Stimulated activated CD4-positive, alpha-beta T cell treated with anti-CD3 and anti-CD28 coated beads, Interleukin-15, amount 100 ng/mL, for 48 hours (primary cell): ENCODE measurements at places on chromosomes 5 and 9.

DNA sequence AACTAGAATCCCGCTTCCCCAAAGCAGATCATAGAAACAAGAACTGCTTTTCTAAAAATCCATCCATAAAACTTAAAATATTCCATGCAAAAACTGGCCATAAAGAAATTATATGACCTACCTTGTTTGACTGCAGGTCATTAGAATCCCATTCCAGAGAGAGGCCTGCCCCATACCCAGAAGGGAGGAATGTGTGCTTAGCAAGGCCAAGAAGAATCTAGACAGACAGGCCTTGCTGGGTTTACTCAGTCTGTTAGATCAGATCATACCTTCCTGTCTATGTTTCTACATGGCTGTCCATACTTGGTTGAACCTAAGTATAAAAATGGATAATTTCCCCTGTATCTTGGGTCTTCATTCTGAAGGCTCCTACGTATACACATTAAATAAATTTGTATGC is 358.8 kb upstream of the TRPC7 start:
- DNase-seq: no peak

DNA sequence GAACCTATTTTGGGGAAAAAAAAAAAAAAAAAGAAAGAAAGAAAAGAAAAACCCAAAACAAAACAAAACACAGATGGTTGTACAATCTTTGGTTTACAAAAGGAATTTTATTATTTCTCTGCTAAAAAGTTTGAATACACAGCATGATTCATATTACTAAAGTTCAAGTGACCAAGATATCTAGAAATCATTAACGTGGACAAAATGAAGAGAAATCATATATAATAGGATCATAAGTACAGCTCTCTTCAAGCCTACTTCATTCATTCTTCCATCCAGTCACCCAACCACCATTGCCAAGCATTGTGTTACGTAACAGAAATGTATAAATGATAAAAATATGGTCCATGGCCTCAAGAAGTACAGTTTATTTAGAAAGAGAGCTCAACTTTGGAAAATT is 52.9 kb downstream of the ZDHHC21 start:
- DNase-seq: no peak

DNA sequence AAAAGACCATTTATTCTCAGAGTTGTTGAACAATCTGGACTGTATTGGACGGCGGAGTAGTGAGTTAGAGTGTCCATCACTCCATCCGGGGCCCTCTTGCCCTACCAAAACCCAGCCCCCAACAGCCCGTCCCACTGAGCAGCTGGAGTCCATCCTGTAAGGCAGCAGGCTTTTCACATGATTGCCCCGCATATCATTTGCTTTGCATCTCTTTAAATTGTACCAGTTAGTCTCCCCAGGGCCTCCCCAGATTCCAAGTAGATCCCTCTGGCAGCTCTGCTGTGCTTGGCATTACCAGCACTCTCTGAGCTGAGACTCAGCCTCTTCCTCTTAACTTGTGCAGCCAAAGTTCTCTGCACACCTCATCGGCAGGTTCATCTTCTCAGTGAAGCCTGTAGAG is 48.6 kb upstream of the ADCY2 start:
- no peak for DNase-seq

DNA sequence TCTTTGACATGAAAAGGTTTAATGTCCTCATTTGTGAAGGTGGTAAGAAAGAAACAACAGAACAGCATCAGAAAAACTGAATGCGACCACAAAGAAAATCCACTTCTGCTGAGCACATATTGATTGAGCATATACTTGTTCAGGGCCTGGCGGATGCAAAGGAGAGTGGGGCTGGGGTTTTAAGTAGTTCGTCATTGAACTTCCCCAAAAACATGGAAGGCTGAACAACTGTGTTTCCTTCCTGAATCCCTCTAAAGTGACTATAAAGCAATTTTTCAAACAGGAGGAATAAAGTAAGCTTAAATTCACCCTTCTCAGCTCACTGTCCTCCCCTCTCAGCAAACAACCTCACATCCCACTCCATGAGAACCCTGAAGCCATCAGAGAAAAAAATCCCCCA is 262.9 kb downstream of the AGTPBP1 start:
- DNase-seq: no peak

- DNase-seq: no peak
These were observed 2.1 kb upstream of the MARCHF6 start for GRCh38 chr5:10351199-10351905.

- DNase-seq: no peak
These were observed 69.4 kb downstream of the LMX1B start for GRCh38 chr9:126682928-126683697.

- no peak for DNase-seq
These were observed 35.3 kb upstream of the SPRY4 start for GRCh38 chr5:142360051-142360498.

- no peak for DNase-seq
These were observed 779.9 kb upstream of the ACO1 start for GRCh38 chr9:31604531-31604930.

DNA sequence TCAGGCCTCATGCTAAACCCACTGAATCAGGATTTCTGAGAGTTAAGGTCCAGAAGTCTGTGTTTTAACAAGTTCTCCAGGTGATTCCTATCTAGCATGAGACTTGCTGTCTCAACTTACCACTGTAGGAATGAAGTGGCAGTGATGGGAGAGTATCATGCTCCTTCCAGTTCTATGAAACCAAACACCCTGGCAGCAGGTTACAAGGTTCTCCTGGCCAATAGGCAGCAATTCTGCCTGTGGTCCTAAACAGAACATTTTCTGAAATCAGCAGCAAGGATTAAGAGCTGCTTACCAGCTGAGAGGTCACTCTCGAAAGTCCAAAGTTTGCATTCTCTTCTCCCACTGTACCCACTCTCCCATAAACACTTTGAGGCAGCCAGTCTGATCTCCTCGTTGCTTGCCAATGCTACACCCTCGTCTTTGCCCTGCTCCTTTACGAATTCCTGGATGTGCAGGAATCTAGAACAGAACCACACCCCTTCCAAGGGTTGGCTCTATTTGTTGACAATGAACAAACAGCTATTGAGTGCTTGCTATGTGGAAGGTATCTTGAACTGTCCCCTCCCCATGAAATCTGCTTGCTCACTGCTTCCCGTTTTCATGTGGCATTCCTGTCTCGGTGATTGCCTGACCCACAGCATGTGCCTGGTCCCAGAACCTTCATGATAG is 100.5 kb downstream of the TMEM174 start:
- no peak for DNase-seq

- no peak for DNase-seq
These were observed 416.3 kb downstream of the SPATA31D1 start for GRCh38 chr9:82404881-82405280.

GRCh38 chr9:133705576-133705975 is 32.6 kb downstream of the SARDH start:
- no peak for DNase-seq

DNA sequence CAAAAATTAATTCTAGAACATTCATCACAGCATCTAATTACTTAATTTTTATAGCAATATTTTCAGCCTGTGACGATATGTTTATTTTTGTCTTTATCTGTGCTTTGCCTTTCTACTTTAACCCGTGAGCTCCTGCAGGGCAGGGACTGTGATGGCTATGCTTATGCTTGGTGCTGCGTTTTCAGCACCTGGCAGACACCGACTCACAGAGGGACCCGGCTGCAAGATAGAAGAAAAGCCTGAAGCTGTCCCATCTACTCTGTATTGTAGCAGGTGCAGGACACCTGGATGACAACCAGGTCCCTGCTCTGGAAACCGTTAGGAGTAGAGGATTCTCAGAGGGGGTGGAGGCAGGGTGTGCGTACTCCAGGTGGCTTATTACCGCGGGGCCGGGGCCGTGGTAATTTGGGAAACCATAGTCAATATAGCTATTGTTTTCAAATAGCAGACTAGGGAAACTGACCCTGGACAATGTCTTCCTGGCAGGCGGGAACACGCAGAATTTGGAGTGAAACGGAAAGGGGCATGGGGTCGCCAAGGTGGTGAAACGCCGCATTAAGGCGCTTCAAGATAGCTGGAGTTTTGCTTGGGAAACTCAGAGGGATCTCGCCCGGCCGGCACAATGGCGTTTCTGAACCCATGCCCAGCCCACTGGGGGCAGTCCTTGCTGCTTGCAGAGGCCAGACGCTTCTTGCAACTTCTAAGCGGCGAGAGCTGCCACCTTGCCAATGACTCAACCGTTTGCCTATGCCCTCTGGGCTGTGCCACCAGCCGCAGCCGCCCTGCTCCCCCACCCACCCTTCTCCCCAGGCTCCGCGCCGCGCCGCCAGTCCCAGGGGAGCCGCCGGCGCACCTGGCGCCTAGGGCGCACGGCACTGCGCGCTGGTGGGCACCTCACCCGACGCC is 140.1 kb upstream of the PALM2AKAP2 start:
- DNase-seq: no peak

GRCh38 chr5:180670586-180671359 is 21.4 kb upstream of the FLT4 start:
- DNase-seq: peak; percentile 51

GRCh38 chr5:31854181-31855133 is 215.5 kb downstream of the PDZD2 start:
- DNase-seq: no peak

- no peak for DNase-seq
These were observed 27.0 kb upstream of the PRRC2B start for GRCh38 chr9:131366761-131367401.

- DNase-seq: no peak
These were observed 89.5 kb upstream of the SNCAIP start for GRCh38 chr5:122222580-122222979.

- DNase-seq: no peak
These were observed 66.2 kb downstream of the NACC2 start for GRCh38 chr9:136028760-136029470.

DNA sequence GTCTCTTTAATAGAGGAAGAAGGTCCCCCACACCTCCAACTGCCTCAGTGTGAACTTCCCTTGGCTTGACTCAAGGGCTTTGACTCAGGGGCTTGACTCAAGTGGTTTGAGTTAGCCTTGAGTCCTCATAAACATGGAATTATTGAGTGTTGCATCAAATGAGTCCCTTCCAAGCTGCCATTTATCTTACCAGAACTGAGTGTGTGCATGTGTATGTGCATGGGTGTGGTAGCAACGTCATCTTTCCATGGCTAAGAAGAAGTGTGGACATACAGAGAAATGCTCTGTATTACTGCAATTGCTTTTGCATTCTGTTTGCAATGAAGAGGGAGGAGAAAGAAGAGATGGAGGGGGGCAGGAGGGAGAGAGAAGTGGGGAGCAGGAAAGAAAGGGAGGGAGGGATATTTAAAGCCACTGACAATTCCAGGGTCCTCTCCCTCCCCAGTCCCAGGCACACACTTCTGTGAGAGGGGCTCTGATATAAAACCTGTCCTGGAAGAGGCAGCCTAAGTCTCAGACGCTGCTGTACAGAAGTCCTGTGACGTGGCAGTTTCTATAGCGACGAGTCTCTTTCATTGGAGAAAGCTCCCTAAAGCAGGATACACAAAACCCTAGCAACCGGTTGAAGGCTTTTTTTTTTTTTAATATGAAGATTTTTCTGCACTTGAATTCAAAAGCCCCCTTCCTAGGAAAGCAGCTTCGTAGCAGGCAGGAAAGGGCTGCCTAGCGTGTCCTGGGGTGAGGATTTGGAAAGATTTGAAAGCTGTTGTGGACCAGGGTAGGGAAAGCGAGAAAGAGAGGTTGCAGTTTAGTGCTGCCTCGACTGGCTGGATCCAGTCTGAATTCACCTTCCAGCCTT is 93.3 kb upstream of the MAP1B start:
- no peak for DNase-seq

DNA sequence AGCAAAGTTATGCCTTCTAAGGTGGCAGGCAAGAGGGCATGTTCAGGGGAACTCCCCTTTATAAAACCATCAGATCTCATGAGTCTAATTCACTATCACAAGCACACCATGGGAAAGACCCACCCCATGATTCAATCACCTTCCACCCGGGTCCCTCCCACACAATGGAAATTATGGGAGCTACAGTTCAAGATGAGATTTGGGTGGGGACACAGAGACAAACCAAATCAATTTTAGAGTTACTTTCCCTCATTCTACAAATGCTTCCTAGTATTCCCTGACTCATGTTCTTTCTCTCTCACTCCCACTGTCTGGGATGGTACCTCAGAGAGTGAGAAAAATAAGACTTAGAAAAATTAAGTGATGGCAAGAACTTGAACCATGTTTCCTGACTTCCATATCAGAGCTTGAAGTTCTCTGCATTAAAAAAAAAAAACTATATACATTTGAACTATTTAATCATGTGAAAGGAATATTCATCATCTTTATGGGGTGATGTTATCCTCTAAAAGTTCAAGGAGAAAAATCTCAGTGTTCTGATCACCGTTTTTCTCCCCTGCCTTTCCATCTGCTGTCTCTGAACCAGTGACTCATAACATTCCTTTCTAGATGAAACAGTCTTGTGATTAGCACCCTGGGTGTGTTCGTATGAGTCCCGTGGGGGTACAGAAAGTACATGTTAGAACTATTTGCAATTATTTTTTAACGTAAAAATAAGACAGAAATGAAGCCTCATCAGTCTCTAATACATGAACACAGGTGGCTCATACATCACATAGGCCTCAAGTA is 282.9 kb downstream of the SLF1 start:
- DNase-seq: no peak

DNA sequence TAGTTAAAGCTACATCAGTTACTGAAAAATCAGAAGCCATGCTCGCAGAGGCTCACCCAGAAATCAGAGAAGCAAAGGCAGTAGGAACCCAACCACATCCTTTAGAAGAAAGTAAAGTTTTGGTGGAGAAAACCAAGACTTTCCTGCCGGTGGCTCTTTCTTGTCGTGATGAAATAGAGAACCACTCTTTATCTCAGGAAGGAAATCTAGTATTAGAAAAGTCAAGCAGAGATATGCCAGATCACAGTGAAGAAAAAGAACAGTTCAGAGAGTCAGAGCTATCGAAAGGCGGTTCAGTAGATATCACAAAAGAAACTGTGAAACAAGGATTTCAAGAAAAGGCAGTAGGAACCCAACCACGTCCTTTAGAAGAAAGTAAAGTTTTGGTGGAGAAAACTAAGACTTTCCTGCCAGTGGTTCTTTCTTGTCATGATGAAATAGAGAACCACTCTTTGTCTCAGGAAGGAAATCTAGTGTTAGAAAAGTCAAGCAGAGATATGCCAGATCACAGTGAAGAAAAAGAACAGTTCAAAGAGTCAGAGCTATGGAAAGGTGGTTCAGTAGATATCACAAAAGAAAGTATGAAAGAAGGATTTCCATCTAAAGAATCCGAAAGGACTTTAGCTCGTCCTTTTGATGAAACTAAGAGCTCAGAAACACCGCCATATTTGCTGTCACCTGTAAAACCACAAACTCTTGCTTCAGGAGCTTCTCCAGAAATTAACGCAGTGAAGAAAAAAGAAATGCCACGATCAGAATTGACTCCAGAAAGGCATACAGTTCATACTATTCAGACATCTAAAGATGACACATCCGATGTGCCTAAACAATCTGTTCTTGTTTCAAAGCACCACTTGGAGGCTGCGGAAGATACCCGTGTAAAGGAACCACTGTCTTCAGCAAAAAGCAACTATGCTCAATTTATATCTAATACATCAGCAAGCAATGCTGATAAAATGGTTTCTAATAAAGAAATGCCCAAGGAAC is 47.2 kb downstream of the CMYA5 start:
- DNase-seq: no peak

DNA sequence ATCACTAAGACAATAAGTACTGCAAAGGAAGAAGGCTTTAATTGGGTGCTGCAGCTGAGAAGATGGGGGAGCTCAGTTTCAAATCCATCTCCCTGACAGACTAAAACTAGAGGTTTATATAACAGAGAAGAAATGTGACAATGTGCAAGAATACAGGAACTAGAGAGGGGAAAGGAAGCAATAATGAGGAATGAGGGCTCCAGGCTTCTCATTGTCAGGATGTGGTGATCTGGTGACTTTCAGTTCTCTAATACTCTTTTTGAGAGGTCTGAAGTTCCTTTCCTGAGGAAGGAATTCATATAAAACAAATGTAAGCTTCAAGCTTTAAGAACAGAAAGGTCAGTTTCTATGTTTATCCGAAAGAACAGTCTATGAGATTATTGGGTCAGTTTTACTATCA is 42.5 kb upstream of the SPATA31E1 start:
- no peak for DNase-seq
